ENCODE measurements at places on chromosomes 2 and 18. TPM values are rescaled to one million over a fixed set of nuclear protein-coding genes. Genes with fewer than 3 reads are reported as not detected.
A peak's percentile ranks its signal among the peaks of the same experiment; 100 is the strongest.

GRCh38 chr2:233691443-233692433, 952 bp upstream of the UGT1A6 start:
- no peak for DNase-seq
- no peak overlapping the region for H3K4me3 ChIP-seq
- no peaks in the 10 kb centered on the region for H3K27me3 ChIP-seq
- H3K36me3 ChIP-seq, result no peaks in the 10 kb centered on the region
- no peak overlapping the region for H3K27ac ChIP-seq
- H3K4me1 ChIP-seq, result no peaks in the 10 kb centered on the region

DNA sequence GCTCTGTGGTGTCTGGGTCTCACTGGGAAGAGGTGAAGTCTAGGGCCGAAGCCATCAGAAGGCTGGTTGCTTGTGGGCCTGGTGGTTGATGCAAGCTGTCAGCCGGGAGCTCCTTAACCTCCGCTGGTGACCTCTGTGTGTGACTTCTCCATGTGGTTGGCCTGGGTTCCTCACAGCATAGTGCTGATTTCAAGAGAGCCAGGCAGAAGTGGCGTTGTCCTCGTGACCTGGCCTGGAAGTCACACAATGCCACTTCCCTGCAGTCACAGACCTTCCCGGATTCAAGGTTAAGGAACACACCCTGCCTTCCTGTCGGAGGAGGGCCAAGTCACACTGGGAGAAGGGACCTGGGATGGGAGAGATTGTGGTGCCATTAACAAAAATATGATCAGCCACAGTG, 303.7 kb upstream of the HS6ST1 start:
- H3K27ac ChIP-seq, result no peak overlapping the region
- H3K36me3 ChIP-seq, result no peaks in the 10 kb centered on the region
- peak; percentile 65 for DNase-seq

GRCh38 chr2:203366639-203367466, 38.7 kb downstream of the ABI2 start:
- peaks cover 8% of the 10 kb centered on the region for H3K4me1 ChIP-seq
- H3K27ac ChIP-seq, result no peak overlapping the region
- H3K27me3 ChIP-seq, result no peaks in the 10 kb centered on the region
- H3K4me3 ChIP-seq, result no peak overlapping the region
- no peak for DNase-seq

DNA sequence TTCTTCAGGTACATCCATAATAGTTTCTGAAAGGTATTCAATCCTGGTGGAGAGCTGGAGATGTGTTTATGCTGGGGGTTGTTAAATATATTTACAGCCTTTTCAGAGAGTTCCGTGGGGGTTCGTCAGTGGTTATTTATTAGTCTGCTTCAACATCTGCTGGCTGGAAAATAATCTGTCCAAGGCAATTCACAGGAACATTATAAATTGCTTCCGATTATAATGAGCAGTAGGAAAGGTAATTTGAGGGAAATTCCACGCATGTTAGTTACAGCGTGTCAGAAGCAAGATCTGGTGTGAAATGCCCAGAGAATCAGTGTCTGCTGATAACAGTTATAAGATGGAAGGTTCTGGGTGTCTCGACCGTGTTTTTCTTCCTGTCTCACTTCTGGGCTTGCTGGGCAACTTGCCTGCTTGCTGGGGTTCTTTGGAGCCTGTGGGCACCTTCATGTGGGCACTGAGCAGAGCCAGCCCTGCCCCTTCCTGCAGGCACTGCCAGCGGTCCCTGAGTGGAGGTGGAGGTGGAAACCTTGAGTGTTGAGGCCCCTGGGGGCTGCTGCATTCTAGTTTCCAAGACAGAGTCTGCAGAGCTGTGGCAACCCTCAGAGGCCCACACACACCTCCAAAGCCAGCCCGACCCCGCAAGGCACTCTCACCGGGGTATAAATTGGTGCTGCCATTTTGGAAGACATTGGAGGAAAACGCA, 185.7 kb downstream of the FAM210A start:
- no peak overlapping the region for H3K27ac ChIP-seq
- H3K4me3 ChIP-seq, result no peak overlapping the region
- DNase-seq, result no peak
- no peaks in the 10 kb centered on the region for H3K36me3 ChIP-seq

FAP gene
- 0.75 TPM for total RNA-seq

Data from heart left ventricle (tissue), 16 donors.